ENCODE measurements at places on chromosomes 7 and 10.

DNA sequence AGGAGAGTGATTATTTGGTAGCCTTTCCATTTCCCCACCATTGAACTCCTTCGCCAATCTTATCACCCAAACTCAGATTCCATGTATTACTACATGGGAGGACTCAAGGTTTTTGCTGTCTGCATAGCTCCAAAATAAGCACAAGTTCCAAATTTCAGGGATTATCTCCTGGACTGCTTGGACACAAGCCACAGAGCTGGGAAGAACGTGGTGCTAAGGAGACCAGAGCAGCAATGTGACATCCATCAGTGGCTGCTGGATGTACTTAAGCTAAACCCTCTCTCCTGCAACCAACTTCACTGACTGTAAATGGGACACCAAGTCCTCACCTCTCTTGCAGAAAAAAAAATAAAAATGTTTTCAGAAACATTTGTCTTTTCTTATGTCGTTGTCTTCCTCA is 56.3 kb downstream of the NRP1 start:
- DNase-seq: no peak

DNA sequence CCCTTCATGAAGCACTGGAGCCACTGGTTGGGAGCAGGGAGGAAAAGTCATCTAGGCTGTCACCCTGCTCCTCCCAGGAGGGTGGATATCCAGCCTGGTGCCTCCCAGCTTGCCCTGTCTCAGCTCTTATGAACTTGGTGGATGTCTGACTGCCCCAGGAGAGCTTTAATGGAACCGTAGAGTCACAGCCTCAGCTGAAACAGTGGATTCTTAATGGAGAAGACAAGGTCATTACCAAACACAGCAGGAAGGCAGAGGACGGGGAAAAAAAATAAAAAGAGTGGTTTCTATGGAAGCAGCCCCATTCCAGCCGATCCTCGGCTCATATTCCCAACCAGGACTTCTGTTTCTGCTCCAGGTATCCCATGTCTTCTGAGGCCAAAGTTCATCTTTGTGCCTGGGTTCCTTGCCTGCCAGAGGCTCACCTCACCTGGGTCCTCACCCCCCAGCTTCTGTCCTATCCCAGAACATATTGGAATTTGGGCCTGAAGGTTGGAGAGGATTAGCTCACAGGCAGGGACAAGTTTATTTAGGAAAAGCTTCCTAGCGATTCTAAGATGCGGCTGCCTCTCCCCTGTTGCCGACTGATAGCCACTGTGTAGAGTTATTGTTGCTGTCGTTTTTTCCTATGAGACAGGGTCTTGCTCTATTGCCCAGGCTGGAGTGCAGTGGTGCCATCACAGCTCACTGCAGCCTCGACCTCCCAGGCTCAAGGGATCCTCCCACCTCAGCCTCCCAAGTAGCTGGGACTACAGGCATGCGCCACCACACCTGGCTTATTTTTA is 15.6 kb downstream of the CCL26 start:
- DNase-seq: no peak

GRCh38 chr10:8137726-8138125 is 83.2 kb downstream of the GATA3 start:
- DNase-seq: no peak

DNA sequence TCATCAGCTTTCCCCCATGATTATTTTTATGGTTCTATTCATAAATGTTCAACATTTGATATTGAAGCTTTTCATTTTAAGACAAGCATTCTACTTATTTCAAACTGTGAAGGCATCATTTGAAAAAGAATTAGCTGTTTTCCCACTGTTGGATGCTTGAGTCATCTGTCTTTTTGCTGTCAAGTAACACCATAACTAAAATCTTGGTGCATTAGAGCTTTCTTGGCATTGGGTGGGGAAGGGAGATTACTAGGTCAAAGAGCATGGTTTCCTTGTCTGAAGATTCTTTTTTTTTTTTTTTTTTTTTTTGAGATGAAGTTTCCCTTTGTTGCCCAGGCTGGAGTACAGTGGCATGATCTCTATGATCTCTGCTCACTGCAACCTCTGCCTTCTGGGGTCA is 68.5 kb downstream of the CTBP2 start:
- no peak for DNase-seq

- DNase-seq: no peak
These were observed 18.7 kb downstream of the YKT6 start for GRCh38 chr7:44219371-44220045.

DNA sequence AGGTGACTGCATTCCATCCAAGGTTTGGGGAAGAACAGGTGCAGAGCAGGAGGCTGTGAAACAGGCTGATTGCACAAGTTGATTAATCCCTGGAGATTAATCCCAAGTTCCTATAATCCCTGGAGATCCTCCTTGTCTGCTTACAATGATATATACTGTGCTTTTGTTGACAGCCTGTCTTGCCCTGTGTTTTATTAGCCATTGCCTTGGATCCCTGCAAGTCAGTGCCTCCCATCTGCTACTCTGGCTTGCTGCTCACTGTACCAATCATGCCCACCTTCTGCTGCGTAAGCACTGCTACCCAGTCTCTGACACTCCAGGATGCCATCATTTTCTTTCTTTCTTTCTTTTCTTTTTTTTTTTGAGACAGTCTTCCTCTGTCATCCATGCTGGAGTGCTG is 65.4 kb downstream of the ANKRD61 start:
- DNase-seq: no peak

DNA sequence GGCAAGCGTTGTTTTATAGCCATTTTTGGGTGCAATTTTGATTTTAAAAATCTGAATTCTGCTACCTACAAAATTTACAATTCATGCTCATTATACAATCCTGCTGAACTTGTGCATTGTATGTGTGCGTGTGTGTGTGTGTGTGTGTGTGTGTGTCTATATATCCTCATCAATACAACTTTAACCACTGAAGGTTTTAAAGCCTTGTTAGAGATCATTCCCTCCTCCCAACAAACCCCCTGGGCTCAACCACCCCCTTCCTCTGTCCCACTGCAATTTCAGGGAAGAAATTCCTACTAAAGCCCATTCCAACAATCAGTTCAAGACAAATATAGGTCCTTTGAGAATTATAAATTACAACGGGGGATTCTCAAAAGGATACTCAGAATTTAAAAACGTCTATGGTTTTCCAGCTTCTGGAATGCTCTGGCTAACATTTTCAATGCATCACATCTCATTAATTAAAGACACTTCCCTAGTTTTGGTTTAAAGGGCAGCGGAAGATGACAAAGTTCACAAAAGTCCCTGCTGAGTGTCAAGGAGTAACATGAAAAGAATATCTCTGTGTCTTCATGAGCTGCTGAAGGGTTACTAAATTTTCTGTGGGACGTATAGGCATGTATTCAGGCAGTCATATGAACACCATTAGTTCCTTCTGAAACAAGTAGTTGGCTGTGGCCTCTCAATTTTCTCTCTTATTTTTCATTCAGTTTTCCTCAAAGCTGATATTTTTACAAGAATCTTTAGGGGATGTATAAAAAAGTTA is 889 bp upstream of the SEMA3A start:
- no peak for DNase-seq

DNA sequence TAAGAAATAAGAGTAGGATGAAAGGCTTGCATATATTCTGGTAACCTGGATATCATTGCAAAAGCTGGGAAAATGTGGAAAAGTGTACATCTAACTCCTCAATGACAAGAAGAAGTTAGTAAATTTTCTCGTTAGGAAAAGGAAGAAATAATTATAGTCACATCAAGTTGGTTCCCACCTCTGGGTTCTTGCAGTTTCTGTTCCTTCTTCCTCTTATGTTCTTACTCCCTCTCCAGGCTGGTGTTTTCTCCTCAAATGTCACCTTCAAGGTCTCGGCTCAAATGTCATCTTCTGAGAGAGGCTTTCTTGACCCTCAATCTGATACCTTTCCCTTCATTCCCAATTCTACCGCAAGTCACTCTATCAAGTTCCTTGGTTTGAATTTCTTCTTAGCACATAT is 64.4 kb downstream of the ENTPD1 start:
- DNase-seq: no peak

- no peak for DNase-seq
These were observed 106.6 kb downstream of the ADAM22 start for GRCh38 chr7:88040694-88041093.

GRCh38 chr10:14302035-14302434 is 28.7 kb downstream of the FRMD4A start:
- DNase-seq: no peak

DNA sequence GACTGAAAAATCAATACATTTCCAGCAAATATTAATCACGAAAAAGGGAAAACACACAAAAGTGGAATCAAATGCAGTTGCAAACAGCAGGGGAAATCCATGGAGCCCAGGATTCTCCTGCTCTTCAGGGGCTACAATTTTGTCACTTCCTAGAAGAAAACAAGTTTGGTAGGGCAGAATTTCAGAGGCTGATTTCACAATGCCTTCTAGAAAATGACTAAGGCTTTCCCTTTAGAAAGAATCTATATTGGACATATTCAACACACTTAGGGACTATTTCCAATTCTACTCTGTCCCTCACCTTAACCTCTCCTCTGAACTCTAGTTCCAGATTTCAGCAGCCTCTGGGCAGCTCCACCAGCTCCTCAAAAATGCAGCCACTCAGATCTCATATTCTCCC is 111.3 kb downstream of the HECTD2 start:
- DNase-seq: no peak

DNA sequence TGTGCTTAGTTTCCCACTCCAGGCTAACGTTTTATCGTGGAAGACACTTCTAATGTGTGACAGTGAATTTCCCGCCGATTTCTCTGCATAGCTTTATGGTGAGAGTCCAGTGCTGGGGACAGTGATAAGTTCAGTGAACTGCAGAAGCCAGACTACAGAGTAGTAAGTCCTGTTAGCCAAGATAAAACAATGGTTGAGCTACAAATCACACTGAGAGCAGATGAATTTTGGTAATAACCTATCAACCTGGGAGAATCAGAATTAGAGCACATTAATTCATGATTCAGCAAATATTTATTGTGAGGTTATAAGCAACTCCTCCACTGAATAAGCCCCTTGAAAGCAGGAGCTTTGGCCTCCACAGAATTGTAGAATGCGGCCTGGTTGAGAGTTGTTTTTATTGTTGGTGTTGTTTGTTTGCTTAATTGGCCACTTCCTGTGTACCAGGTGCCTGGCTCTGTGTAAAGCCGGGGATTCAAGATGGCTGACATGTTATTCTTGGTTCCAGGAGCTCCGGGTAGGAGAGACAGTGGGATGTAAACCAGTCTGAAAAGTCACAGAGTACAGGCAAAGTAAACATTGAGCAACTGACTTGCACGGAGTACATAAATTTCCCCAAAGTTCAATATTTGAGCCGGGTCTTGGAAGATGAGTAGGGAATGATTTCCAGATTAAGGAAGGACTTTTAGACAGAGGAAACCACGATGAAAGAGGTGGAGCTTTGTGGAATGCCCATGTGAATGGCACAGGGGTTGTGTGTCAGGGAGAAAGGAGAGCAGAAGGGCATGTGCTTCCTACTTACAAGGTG is 112.7 kb downstream of the SNX10 start:
- DNase-seq: no peak

GRCh38 chr7:123548406-123548805 is 9.2 kb downstream of the NDUFA5 start:
- no peak for DNase-seq

DNA sequence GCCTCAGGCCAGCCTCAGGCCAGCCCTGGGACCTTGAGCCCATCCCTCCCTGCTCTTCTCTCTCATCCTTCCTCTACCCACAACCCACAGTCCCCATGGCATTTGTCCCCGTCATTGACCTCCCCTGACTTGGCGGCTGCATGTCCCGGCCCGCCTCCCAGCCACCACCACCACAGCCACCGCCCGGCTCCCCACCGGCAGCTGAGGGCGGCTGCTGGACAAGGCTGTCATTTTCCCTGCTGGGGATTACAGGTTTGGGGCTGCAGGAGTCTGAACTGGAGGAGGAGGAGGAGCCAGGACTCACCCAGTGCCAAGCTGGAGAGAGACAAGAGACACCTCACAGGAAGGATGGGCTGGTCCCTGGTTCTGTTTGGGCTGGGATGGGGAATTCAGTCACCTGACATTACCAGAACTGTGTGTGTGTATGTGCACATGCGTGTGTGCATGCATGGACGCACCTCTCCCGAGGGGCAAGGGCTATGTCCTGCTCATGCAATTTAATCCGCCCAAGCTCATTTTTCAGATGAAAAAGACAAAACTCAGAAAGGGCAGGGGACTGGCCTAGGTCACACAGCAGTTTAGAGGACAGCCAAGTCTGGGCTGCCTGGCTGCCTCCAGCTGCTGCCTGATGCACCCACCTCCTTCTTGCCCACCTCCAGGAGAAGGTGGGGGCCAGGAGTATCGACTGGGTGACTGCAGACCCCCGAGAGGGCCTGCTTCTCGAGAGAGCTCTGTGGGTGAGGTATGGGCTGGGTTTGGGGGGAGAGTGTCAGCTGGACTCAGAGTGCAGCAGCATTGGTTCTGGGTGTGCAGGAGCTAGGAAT is 113.1 kb downstream of the ZMIZ1 start:
- no peak for DNase-seq

GRCh38 chr10:102702742-102703141 is 11.5 kb downstream of the ARL3 start:
- no peak for DNase-seq

- DNase-seq: no peak
These were observed 18.0 kb downstream of the SLC25A13 start for GRCh38 chr7:96303686-96304443.

DNA sequence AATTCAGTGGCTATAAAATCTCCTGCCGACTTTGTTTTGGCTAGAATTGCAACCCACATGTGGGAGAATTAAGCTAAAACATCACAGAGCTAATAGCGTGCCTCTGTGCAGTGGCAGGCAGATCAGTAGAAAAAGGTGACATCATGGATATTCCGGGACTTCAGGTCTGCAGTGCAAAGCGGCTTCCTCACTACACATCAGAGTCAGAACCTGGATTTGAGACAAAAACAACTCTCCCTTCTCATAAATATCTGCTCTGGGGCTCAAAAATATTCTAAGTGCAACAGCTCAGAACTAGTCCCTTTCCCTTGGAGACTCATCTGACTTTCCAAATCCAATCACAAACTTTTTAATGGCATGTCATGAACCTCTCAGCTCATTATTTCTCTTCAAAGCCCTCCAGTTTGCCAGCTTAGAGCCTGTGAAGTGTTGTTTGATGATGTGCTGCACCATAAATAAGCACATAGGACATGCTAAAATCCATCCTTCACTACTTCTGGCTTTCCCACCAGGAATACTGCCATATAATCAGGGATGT is 337.1 kb downstream of the RNLS start:
- DNase-seq: no peak

DNA sequence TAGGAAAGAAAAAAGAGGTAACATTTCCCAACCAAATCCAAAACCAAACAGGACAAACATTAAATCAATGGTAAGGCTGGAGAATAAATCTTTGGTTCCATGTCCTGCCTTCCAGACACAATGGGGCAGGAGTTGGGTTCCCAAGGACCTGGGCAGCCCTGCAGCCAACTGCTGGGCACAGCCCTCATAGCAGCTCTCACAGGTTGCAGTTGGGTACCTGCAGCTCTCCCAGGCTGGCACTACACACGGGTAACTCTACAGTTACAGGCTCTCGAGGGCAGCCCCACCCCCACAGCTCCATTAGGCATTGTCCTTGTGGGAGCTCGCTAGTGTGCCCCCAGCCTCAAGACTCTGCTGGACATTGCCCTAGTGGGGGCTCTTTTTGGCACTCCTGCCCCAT is 7.5 kb downstream of the GRB10 start:
- DNase-seq: no peak

- no peak for DNase-seq
These were observed 301.5 kb downstream of the FZD1 start for GRCh38 chr7:91565499-91566401.
